ENCODE measurements at places on chromosomes 2 and 18.

GRCh38 chr2:157345647-157346389, 20.2 kb upstream of the ERMN start:
- no peak for DNase-seq

DNA sequence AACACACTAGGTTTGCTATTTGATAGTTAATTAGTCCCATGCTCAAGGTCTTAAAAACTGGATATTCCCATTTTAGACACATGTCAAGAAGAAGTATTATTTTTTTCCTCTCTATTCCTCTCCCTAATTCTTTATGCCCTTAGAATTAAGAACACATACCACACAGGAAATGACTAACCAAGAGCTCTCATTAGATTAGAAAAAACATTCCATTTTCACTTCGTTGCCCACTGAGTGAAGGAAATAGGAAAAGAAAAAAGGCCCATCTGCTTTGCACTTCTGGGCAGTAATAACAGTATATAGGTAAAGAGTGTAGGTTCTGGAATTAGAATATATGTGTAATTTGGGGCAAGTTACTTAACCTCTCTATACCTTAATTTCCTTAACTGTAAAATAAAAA, 26.9 kb downstream of the ACADL start:
- DNase-seq = no peak

GRCh38 chr2:69278366-69278765, 108.7 kb downstream of the GFPT1 start:
- DNase-seq = no peak

DNA sequence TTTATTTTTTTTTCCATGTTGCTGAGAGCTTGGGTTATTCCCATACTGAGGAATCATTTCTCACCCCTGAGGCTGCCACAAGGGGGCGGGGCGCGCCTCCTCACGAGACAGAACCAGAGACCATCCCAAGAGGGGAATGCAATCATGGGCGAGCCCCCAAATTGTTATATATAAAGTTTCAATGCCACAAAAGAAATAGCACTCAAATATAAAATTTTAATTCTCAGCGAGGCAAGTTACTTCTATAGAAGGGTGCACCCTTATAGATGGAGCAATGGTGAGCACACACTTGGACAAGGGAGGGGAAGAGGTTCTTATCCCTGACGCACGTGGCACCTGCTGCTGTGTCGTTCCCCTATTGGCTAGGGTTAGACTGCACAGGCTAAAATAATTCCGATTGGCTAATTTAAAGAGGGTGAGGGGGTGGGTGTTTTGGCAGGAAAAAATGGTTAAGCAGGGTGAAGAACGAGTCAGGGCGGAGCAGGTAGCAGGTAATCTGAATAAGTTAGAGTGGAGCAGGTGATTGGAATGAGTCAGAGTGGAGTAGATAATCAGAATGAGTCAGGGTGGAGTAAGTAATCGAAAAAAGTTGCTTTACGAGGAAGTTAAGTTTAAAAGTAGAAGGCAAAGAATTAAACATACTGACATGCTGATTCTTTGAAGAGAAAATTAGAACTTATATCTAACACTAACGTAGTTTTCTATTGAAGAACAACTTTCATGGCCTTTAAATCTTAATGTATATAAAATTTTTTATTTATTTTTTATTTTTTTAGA, 177.5 kb downstream of the MTCL1 start:
- DNase-seq = no peak

GRCh38 chr2:1975060-1975459, 230.7 kb upstream of the PXDN start:
- no peak for DNase-seq

DNA sequence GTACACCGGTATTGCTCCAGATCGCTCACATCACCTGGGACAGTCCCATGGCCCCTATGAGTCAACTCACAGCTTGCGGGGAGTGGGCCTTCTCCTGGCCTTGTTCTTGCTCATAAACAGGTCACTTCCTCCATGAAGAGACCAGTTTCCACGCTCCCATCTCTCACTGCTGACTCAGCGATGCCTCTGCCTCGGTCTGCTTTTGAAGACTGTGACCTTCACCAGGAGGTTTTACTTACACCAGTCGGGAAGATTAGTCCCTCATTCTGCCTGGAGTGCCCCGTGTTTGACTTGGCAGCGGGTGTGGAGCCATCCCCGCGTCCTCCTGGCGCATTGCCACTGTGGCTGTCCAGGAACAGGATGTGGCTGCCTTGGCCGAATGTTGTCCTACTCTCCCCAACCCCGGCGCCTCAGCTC, 159.8 kb downstream of the RHBDD1 start:
- no peak for DNase-seq
